ENCODE measurements at places on chromosomes 3 and 15. TPM values are rescaled to one million over a fixed set of nuclear protein-coding genes. Genes with fewer than 3 reads are reported as not detected.

GRCh38 chr15:94793641-94794040 is 562.3 kb downstream of the MCTP2 start:
- no peak overlapping the region for H3K27ac ChIP-seq
- no peaks in the 10 kb centered on the region for H3K4me1 ChIP-seq
- H3K27me3 ChIP-seq: no peaks in the 10 kb centered on the region
- H3K36me3 ChIP-seq: no peaks in the 10 kb centered on the region

- H3K27ac ChIP-seq: no peak overlapping the region
- DNase-seq: no peak
- H3K27me3 ChIP-seq: no peaks in the 10 kb centered on the region
- peaks cover 5% of the 10 kb centered on the region for H3K4me1 ChIP-seq
- no peak overlapping the region for H3K4me3 ChIP-seq
Measured at GRCh38 chr15:22811640-22812039, 25.2 kb downstream of the NIPA1 start.

- no peaks in the 10 kb centered on the region for H3K4me1 ChIP-seq
- no peak overlapping the region for H3K4me3 ChIP-seq
- no peaks in the 10 kb centered on the region for H3K36me3 ChIP-seq
- H3K27me3 ChIP-seq: peaks cover 2% of the 10 kb centered on the region
Measured at GRCh38 chr3:140081887-140082286, 146.9 kb downstream of the CLSTN2 start.

GRCh38 chr3:98513091-98513511 is 9.6 kb downstream of the CLDND1 start:
- H3K4me3 ChIP-seq: no peak overlapping the region
- peaks cover 85% of the 10 kb centered on the region for H3K36me3 ChIP-seq
- no peak overlapping the region for H3K27ac ChIP-seq

- H3K4me3 ChIP-seq: no peak overlapping the region
- H3K27me3 ChIP-seq: peaks cover 24% of the 10 kb centered on the region
- H3K4me1 ChIP-seq: no peaks in the 10 kb centered on the region
- peak; percentile 68 for DNase-seq
- H3K27ac ChIP-seq: no peak overlapping the region
Measured at GRCh38 chr15:51380999-51381806, 39.7 kb downstream of the GLDN start.

- peaks cover 67% of the 10 kb centered on the region for H3K4me1 ChIP-seq
- peak overlapping the region; percentile 84 for H3K4me3 ChIP-seq
- peaks cover 5% of the 10 kb centered on the region for H3K27me3 ChIP-seq
- no peak for DNase-seq
- peak overlapping the region; percentile 93 for H3K27ac ChIP-seq
Measured at GRCh38 chr15:90664650-90665287, 52.4 kb upstream of the BLM start.

DNA sequence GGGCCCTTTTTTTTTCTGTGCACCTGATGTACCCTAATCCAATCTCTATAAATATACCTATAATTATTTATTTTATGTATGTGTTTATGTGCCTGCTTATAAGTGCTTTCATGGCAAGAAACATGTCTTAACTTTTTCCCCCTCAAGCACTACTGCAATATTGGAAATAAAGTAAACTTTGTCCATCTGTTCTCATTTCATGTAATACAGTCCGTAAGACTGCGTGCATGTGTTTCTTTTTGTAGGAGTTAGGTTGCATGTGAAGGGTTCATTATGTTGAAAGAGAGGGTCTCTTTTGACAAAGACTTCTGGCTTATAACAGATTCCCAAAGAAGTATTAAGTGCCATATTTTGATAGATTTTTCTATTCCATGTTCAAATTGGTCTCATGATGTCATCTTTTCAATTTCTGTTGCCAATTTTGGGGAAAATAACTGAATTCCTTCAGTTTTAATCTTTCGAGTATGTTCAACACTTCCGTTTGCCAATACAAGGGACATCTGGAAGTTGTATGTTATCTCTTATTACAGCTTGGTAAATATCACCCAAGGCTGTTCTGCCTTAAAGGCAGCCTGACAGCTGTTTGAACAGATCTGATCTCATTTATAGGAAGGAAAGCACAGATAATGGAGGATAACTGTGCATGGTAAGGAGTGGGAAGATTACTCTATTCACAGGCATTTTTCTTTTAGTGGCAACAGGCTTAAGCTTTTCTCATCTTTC is 273.1 kb upstream of the SGO1 start:
- H3K27ac ChIP-seq: no peak overlapping the region
- no peaks in the 10 kb centered on the region for H3K36me3 ChIP-seq
- no peaks in the 10 kb centered on the region for H3K27me3 ChIP-seq

The RTP1 gene
- not detected for total RNA-seq

The CRYGS gene
- 4.7 TPM for total RNA-seq

The ARPP19 gene
- total RNA-seq: 174 TPM

All from activated CD8-positive, alpha-beta memory T cell treated with anti-CD3 and anti-CD28 coated beads, Interleukin-2, amount 10 ng/mL, durations not matched to agents 7 days and 5 days (primary cell).